ENCODE measurements at places on chromosomes 3 and 15.

GRCh38 chr3:148535001-148535400 lies 162.7 kb upstream of the AGTR1 start:
- DNase-seq, result no peak

GRCh38 chr3:107063351-107063750 lies 313.9 kb upstream of the CCDC54 start:
- DNase-seq, result no peak

DNA sequence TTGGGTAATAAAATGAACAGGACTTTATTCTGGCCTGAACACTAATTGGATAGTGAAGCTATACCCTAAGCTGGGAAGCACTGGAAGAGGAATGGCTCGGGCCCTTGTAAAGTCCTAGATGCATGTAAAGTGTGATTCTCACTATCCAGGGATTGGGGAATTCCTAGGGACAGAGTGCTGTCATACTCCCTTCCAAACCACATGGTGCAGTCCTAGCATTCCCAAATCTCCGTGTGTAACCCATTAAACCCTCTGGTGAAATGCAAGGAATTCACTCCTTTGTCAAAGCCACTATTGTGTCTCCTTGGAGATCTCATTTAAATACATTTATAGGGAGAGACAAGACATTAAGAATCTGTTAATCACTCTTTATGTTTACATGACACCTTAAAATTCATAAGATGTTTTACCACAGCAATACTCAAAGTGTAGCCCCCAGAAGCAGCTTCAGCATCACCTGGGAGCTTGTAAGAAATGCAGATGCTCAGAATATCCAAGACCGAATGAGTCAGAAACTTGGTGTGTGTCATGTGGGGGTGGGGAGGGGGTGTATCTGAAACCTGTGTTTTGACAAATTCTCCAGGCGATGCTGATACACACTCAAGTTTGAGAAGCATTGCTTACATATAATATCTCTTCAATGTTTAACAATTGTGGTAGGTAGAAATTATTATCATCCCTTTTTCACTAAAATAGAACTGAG lies 121.8 kb upstream of the NPHP3 start:
- no peak for DNase-seq

DNA sequence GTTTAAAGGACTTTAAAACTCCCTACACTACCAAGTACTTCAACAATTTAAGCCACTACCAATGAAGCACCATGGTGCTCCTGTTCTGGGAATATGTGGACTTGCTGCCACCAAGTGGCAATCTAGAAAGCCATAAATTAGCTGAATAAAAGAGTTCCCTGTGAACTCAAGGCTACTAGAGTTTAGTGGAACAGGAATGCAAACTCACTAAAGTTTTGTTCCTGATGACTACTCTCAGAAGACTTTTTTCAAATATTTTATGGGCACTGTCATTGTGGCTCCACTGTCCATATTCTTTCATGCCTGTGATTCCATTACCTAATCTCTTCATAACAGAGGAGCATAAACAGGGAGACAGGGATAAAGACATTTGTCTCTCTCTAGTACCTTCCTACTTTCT lies 63.9 kb downstream of the TMCC1 start:
- peak; percentile 56 for DNase-seq

DNA sequence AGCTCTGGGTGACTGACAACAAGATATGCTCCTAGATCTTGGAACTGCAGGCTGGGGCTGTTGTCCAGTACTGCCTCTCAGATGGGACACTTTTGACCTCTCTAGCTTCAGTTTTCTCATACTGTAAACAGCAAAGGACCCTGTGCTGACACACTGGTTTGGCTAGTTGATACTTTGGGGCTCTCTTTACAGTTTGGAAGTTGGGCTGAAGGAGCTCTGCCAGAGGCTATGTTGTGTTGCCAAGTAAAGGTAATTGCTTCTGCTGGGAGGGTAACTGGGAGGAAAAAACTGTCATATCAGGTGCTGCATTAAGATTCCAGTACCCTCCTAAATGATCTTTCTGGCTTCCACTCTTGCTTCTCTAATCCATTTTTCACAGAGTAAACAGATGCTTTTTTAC lies 54.0 kb downstream of the ISL2 start:
- DNase-seq, result no peak

- no peak for DNase-seq
Measured at GRCh38 chr15:51865317-51865716, 35.9 kb downstream of the TMOD3 start.

- DNase-seq, result no peak
Measured at GRCh38 chr15:89936051-89936785, 23.5 kb upstream of the ARPIN start.

GRCh38 chr15:79329171-79329611 lies 18.3 kb downstream of the TMED3 start:
- no peak for DNase-seq

DNA sequence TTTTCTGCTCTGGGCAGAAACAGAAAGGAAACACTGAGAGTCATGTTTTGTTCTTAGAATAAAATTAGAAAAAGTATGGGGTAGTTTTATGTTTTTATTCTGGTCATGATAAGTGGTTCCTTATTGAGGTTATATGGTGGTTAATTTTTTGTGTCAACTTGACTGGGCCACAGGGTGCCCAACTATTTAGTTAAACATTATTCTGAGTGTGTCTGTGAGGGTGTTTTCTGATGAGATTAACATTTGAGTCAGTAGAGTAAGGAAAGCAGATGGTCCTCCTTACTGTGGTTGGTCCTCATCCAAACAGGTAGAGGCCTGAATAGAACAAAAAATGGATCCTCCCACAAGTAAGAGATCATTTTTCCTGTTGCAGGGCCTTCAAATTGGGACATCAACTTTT lies 98.9 kb downstream of the C3orf38 start:
- no peak for DNase-seq

- DNase-seq, result no peak
Measured at GRCh38 chr3:71066849-71067261, 516.7 kb downstream of the FOXP1 start.

DNA sequence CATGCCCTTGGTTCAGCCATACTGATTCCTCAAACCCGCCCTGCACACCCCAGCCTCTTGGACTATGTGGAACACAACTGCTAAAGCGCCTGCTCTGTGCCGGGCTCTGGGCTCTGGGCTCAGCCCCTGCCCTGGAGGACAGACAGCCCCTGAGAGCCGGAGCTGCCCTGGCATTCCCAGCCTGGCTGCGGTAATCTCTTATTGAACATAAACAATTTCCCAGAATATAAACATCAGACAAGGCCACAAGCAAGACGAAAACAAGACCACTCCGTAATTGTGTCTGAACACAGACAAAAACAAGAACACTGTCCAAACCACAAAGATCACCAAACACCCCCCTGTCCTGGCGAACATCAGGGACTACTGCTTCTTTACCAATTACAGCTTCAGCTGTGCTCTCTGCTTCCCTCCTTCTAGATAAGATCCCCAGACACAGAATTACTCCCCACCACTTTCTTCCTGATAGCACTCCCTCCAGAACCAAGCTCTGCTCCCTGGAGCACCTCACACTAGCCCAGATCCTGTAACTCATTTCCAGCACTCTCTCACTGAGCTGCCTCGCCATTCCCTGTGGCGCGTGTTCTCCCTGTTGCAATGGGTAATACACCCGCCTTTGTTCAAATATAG lies 57.1 kb upstream of the TLE3 start:
- DNase-seq, result no peak

DNA sequence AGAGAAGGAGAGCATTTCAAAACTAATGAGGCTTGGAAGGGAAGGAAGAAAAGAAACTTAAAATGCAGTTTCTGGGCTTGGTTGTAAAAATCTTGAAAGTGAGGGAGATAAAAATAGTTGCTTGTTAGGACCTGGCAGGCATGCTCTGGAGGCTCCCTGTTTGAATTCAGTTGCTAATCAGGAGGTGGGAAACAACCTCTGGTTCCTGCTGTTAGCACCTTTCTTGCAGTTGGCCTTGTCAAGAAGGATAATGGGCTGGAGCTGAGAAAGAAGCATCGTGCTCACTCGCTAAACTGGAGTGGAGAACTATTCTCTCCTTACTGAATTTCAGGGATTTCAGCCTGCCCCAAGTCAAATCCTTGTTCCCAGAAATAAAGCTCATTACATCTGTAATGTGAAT lies 23.4 kb downstream of the SNAPC5 start:
- no peak for DNase-seq

- DNase-seq, result no peak
Measured at GRCh38 chr15:38080651-38081275, 146.3 kb downstream of the TMCO5A start.

DNA sequence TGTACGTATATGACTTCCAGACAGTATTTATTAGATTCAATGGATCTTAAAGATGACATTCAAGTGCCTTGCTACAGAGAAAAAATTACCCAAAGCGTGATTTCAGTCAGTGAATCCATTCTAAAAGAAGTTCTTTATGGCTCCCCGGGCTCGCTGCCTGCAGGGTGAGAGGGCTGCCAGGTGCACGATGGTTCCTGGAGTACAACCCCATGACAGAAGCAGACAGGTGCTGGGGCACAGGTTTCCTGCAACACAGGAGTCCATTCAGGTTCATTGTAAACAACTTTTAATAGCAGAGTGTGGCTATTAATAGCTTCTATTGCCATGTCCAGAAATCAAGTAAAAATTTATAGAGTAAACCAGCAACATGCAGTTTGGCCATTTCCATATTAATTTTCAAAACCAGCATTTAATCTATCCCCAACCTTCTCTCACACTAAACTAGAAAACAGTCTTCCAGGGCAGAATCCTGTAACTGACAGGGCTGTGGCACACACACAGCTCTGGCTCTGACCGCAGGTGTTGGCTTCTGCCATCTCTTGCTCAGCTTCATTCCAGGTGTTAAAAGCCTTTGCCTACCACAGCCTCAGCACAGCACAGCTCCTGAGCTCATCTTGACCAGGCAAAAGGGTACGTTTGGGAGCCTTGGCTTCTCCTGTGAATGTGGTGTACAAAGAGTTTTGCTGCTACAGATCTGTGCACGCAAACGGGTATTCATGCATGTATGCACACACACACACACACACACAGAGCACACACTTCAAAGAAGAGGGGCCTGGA lies 185.9 kb downstream of the MEX3B start:
- no peak for DNase-seq

GRCh38 chr15:70248116-70249025 lies 150.7 kb upstream of the TLE3 start:
- no peak for DNase-seq

DNA sequence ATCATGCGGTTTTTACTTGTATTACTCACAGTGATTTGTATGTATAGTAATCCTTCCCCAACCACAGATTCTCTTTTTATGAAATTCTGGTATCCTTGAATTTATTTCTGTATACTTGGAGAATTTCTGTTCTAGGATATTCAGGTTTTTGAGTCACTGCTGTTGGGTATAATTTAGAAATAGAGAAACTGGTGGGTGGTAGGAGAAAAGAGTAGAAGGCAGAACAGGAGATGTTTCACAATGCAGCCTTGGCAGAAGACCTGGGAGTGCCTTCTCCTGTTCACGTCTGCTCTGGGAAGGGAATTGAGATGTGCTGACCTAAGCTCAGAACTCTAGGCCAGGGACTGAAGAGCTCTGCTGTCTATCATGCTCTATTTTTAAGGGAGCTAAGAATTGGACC lies 193.6 kb downstream of the EPHB1 start:
- DNase-seq, result no peak

DNA sequence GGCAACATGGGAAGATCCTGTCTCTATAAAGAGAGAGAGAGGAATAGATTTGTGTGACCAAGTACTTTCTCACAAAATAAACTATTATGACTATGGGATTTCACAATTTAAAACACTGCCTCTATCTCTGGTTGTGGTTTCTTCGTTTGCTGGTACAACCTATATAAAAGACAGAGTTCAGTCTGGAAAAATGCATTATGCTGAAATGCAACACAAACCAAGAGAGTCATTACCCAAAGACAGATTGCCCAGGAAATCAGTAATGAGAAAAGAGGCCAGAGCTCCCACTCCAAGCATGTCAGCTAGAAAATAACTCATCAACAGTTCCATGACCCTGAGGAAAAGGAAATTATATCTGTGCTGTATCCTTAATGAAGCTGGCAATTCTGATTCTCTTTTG lies 23.2 kb downstream of the GPR176 start:
- no peak for DNase-seq

- DNase-seq, result no peak
Measured at GRCh38 chr3:69690-70089, 126.9 kb upstream of the CHL1 start.

- no peak for DNase-seq
Measured at GRCh38 chr3:184233127-184233843, 3.9 kb downstream of the VWA5B2 start.

DNA sequence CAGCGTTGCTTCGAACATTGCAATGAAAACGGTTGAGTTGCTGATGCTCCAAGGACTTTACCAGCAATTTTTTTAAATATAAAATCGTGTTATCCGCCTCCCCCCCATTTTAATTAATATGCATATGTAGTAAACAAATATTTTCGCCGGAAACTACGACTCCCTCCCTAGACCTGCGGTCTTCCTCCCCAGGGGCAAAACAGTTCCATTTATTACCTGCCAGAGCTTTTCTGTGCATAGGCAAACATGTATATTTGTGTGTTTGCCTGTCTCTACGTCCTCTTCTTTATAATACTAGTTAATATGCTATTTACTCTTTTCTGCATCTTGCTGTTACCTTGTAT lies 593 bp upstream of the RSL24D1 start:
- DNase-seq, result no peak

DNA sequence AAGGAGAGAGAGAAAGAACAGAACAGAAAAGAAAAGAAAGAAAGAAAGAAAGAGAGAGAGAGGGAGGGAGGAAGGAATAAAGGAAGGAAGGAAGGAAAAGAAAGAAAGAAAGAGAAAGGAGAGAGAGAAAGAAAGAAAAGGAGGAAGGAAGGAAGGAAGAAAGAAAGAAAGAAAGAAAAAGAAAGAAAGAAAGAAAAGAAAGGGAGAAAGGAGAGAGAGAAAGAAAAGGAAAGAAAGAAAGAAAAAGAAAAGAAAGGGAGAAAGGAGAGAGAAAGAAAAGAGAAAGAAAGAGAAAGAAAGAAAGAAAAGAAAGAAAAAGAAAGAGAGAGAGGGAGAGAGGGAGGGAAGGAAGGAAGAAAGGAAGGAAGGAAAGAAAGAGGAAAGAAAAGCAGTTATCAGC lies 108.8 kb downstream of the ARPP21 start:
- DNase-seq, result no peak

DNA sequence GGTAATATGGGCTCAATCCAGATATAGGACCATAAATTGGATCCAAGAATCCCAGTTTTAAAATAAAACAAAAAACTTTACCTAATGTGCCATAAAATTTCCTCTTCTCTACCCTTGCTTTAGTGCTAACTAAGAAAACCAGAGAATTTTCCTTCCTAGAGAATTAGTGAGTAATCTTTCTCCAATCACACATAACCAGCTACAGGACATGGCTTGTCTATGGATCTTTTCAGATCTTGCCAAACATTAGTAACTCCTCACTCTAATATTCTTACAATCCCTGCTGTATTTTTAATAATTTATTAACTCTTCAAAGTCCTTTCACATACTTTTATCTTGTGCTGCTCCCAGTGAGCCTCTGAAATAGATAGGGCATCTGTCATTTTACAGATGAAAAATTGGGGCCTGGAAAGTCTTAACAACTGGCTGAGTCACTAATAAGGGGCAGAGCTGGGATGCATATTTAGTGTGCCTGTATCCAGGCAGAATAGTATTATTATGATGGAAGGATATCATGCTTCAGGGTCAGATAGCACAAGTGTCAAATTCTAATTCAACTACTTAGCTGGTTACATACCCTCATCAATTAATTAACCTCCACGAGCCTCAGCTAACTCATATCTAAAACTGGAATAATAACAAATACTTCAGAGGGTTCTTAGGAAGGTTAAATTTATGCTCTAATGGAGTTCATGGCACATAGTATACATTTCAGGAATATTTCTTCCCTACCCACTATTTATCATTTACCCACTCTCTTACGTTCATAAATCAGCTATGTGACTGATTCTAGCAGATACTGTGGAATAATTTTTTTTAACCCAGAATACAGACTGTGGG lies 5.6 kb downstream of the ZBED2 start:
- no peak for DNase-seq

GRCh38 chr3:147960786-147961185 lies 551.6 kb downstream of the ZIC1 start:
- no peak for DNase-seq
